ENCODE measurements at places on chromosomes 16 and 17.

- no peaks in the 10 kb centered on the region for H3K27me3 ChIP-seq
- H3K4me3 ChIP-seq: no peak overlapping the region
- no peaks in the 10 kb centered on the region for H3K4me1 ChIP-seq
- DNase-seq: no peak
- H3K36me3 ChIP-seq: no peaks in the 10 kb centered on the region
These were observed 153.6 kb downstream of the C16orf95 start for GRCh38 chr16:87163637-87164036.

DNA sequence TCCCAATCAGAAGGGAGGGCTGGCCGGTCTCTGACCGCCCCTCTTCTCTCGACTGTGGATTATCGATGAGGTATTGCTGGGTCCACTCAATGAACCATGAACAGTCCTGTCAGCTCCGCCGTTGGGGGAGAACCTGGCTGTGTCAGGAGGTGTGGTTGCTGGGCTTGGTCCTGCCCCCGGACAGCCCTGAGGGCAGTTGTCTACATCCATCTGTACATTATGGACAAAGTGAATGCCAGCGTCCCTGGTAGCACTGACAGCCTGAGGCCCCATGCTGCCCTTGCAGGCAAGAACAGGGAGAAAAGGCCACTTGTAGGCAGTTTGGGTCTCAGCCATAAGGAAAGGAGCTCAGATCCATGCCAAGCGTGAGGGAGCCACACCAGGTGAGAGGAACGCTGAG lies 38.9 kb downstream of the ST3GAL2 start:
- H3K27me3 ChIP-seq: no peaks in the 10 kb centered on the region
- peaks cover 29% of the 10 kb centered on the region for H3K4me1 ChIP-seq
- H3K27ac ChIP-seq: no peak overlapping the region

DNA sequence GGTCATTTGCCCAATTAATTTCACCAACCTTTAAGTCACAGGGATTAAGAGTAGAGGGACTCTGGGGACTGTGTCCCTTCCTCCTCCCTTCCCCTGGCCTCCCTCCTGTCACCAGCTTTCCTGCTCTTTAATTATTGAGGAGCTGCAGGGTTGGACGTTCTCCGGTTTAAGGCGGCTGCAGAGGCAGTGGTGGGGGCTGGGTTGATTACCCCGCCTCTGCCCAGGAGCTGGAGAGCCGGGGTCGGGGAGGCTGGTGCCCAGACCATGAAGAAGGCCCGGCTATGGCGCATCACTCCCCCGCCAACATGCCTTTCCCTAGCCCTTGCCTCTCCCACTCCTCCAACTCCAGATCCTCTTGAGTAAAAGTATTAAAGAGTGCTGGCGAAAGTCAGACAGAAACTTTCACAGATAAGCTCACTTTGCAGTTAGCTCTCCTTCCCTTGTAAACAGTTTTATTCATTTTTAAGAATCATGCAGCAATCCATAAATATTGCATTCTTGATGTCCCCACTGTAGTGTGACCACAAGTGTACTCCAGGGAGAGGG lies 1.1 kb upstream of the FOXJ1 start:
- H3K36me3 ChIP-seq: peaks cover 5% of the 10 kb centered on the region
- H3K27me3 ChIP-seq: peaks cover 14% of the 10 kb centered on the region
- DNase-seq: no peak
- peak overlapping the region; percentile 74 for H3K4me3 ChIP-seq
- peaks cover 59% of the 10 kb centered on the region for H3K4me1 ChIP-seq
- H3K27ac ChIP-seq: peak overlapping the region; percentile 60

GRCh38 chr16:70493802-70494201 lies 29.6 kb downstream of the COG4 start:
- H3K4me1 ChIP-seq: peaks cover 17% of the 10 kb centered on the region
- H3K4me3 ChIP-seq: no peak overlapping the region
- H3K36me3 ChIP-seq: peaks cover 27% of the 10 kb centered on the region
- H3K27me3 ChIP-seq: no peaks in the 10 kb centered on the region
- no peak for DNase-seq

DNA sequence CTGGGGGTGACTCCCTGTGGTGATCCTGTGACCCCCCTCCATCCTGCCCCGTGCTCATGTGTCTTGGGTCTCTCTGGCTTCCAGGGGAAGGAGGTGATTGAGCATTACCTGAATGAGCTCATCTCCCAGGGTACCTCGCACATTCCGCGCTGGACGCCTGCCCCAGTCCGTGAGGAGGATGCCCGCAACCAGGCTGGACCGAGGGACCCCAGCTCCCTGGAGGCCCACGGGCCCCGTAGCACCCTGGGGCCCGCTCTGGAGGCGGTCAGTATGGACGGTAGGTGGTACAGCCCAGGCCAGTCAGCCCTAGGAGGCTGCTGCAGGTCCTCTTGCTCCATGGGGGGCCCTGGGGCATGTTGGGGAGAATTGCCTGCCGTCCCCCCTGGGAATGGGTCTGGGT lies 33.6 kb downstream of the SEC14L5 start:
- peaks cover 26% of the 10 kb centered on the region for H3K27me3 ChIP-seq
- H3K4me1 ChIP-seq: no peaks in the 10 kb centered on the region
- no peak overlapping the region for H3K4me3 ChIP-seq
- DNase-seq: no peak
- H3K36me3 ChIP-seq: no peaks in the 10 kb centered on the region

DNA sequence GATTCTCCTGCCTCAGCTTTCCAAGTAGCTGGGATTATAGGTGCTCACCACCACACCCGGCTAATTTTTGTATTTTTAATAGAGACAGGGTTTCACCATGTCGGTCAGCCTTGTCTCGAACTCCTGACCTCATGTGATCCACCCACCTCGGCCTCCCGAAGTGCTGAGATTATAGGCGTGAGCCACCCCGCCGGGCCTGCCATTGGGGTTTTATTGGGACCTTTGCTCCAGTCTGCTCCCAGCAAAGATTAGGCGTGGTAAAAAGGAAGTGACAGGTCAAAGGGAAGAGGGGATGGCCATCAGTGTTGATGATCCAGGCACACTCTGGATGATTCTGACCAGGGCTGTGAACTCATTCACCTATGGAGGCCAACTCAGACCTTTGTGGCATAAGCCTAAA lies 20.5 kb downstream of the MYLK3 start:
- no peak for DNase-seq
- no peaks in the 10 kb centered on the region for H3K36me3 ChIP-seq
- H3K4me1 ChIP-seq: no peaks in the 10 kb centered on the region
- H3K27me3 ChIP-seq: peaks cover 2% of the 10 kb centered on the region
- no peak overlapping the region for H3K27ac ChIP-seq

DNA sequence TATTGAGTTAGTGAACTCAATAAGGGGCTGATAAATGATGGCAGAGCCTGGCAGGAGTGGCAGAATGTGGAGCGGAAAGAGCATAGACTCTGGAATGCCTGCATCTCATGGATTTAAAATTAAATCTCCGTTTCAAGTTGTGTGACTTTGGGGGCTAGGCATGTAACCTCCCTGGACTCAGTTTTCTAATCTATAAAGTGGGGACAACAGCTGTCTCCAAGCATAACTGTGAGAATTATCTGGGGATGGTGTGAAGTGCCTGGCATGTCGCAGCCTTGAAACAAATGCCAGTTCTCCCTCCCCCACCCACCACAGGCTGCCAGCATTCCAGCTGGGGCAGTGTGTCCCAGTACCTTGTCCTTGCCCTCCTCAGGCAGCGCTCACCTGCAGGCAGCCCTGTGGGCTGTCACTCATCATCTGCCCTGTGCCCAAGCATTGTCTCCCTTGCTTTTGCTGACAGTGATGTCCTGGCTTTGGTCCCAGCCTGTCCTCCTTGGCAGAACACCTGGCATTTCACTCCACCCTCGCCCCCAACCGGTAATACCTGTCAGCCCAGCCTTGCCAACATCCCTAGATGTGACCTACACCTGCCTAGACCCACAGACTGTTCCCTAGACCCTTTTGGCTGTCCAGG lies 129.6 kb downstream of the MRM1 start:
- H3K4me3 ChIP-seq: no peak overlapping the region
- no peak overlapping the region for H3K27ac ChIP-seq
- peaks cover 4% of the 10 kb centered on the region for H3K36me3 ChIP-seq
- H3K27me3 ChIP-seq: peaks cover 7% of the 10 kb centered on the region
- peaks cover 34% of the 10 kb centered on the region for H3K4me1 ChIP-seq
- DNase-seq: no peak

DNA sequence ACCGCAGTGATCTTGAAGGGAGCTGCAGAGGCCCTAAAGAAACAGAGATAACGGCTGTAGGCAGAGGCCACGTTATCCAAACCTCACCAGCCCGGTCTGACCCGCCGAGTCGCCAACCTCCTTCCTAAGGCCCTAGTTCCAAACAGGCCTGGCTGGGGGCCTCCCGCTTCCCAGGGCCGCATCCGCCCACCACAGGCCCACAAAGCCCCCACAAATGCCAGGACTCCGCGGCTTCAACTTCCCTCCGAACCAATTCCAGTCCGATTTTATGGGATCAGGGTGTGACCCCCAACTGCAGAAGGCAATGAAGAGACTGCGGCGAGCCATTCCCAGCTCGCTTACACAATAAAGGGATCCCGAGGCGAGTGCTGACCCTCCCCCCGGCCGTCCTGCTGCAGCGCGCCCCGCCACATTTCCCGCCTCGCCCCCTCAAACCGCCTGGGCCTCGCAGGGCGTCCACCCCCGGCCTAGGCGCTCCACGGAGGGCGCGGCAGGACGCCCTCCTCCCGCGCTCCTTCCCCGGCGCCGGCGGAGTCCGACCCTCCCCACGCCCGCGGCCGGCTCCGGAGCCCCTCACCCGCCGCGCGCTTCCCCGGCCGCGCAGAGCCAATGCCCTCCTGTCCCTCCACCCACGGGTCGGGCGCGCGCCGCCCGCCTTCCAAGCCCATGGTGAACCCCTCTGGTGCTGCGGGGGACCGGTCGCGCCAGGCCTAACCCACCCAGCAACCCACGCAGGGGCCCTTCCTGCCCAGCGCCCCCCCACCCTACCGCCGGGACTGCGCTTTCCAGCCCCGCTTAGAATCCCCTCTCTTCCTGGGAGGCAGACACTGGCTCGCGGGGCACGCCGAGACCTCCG lies 926 bp downstream of the MYH10 start:
- H3K27me3 ChIP-seq: peaks cover 53% of the 10 kb centered on the region
- H3K27ac ChIP-seq: no peak overlapping the region
- H3K4me3 ChIP-seq: peak overlapping the region; percentile 92
- peaks cover 18% of the 10 kb centered on the region for H3K4me1 ChIP-seq
- no peaks in the 10 kb centered on the region for H3K36me3 ChIP-seq

DNA sequence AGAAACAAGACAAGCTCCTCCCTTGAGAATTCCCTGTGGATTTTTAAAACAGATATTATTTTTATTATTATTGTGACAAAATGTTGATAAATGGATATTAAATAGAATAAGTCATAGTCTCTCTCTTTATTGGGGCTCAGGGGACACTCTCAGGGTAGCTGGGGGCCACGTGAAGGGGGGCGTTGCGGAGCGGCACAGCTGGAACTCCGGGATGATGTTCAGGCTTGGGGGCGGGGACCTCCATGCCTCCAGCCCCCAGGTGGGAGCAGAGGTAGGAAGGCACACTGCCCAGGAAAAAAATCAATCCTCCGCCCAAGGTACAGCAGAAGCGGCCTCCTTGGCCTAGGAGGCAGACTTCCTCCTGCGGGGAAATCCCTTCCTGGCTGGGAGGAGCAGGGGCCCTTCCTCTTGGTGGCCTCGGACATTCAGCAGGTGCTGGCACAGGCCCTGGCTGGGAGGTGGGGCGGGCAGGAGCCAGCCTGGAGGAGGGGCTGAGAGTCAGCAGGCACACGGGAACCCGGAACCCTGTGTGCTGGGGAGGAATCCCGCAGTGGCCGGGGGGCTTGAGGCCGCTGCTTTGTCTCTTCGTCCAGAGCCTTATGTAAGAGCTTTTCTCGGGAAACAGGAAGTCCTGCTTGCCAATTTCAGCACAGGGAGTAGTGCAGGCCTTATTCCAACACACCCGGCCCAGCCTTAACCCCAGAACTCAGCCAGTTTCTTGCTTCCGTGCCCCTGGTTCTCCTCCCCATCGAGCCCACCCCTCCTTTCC lies 591 bp upstream of the TNFSF13 start:
- peaks cover 70% of the 10 kb centered on the region for H3K4me1 ChIP-seq
- no peak for DNase-seq
- no peaks in the 10 kb centered on the region for H3K27me3 ChIP-seq
- peaks cover 26% of the 10 kb centered on the region for H3K36me3 ChIP-seq

DNA sequence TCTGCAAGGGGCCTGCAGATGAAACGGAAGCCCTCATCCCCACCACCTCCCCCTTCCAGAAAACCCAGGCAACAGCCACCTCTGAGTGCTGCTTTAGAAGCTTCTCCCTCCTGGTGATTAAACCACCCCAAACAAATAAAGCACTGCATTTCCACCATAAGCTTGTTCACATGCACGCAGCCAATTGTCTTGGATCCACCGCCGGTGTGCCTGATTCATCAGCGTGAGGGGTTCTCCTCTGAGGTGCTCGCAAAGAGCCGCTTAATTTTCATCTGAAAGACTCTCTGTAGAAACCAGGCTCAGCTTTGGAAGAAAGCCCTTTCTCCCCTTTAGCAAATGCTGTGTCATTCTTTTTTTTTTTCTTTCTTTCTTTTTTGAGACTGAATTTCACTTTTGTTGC lies 155.2 kb upstream of the EEF2KMT start:
- no peak overlapping the region for H3K4me3 ChIP-seq
- no peak for DNase-seq
- no peak overlapping the region for H3K27ac ChIP-seq
- no peaks in the 10 kb centered on the region for H3K4me1 ChIP-seq
- peaks cover 3% of the 10 kb centered on the region for H3K27me3 ChIP-seq
- no peaks in the 10 kb centered on the region for H3K36me3 ChIP-seq

DNA sequence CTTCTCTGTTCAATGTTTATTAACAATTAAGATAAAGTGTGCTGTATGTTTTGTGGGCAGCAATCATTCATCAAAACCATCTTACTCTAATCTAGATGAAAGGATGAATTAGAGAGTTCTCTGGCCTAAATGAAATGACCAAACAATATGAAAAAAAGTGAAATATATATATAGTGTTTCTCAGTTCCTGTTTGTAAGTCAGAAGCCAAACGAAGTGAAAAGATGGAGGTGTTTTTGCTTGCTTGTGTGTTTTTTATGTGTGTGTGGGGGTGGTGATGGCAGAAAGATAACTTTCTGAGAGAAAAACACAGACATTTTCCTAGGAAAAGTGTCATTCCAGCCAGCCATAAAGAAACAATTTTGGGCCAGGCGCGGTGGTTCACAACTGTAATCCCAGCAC lies 138.6 kb downstream of the CDH8 start:
- H3K4me3 ChIP-seq: no peak overlapping the region
- no peak overlapping the region for H3K27ac ChIP-seq
- H3K36me3 ChIP-seq: no peaks in the 10 kb centered on the region
- no peaks in the 10 kb centered on the region for H3K4me1 ChIP-seq
- DNase-seq: no peak
- no peaks in the 10 kb centered on the region for H3K27me3 ChIP-seq

DNA sequence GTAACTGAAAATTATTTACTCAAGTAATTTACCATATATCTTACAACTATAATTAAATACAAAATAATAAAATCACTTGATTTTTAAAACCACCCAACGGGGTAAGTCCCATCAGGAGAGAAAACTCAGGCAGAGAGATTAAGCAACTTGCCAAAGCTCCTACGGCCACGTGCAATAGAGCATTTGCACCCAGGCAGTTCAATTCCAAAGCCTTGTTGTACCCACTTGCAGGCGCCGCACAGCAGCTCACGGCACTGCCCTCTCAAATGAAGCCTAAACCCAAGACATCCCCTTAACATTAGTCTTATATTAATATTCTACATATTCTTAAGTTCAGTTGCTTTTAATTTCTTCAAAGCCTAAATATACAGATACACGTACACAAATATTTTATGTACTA lies 75.7 kb downstream of the SPAG9 start:
- H3K4me3 ChIP-seq: no peak overlapping the region
- H3K27ac ChIP-seq: no peak overlapping the region
- H3K27me3 ChIP-seq: no peaks in the 10 kb centered on the region
- H3K4me1 ChIP-seq: no peaks in the 10 kb centered on the region
